LHCN-M2 (cell line): ENCODE measurements at places on chromosomes 12 and 14. TPM values are rescaled to one million over a fixed set of nuclear protein-coding genes. Genes with fewer than 3 reads are reported as not detected.

GPR65 gene
- total RNA-seq: not detected in 2 replicates

ING4 gene
- 26.3 and 40.8 TPM in 2 replicates for total RNA-seq

SMIM41 gene
- not detected in 2 replicates for total RNA-seq

PGF gene
- total RNA-seq: 82.3 and 181 TPM in 2 replicates

PLA2G1B gene
- not detected in 2 replicates for total RNA-seq

DNA sequence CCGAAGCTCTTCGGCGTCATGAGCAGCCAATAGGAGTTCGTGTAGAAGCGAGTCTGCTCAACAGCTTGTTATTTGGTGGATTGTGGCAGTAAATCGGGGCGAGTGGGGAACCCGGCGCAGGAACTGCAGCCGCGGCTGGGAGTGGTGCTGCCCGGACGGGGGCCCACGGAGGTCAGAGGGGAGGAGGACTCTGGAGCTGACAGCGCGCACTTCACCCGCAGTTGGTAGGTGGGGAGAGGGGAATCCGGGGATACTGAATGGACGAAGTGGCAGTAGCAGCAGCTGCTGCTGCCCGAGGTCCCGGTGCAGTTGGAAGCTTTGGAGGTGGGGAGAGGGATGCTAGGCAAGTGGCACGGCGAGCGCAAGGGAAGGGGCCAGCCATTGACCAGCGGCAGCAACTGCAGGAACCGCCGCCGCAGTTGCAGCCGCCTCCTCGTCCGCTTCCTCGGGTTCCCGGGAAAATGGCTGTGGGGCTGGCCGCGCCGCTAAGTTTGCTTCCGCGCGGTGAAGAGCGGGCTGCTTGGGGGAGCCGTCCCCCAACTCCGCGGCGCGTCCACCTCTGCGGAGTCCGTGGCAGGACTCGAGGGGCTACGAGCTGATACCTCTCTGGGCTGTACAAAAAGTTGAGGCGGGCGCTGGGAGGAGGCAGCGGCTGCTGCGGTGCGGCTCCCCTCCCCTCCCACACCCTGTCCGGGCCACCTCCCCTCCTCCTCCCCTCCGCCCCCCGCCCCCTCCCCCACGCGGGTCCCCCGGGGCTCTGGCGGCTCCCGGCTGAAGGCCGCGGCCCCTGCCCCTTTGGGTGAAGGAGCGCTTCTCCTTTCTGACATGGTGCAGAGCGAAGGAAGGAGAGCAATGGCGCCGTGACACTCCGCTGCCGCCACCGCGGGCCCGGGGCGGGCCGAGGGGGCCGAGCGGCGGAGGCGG lies at the start of gene ARID4A:
Gene ARID4A, plus strand, starts transcription at position 79 of the 924 bp plus-strand sequence. CDS start 1,300 bp downstream, outside the sequence.
- no peak for DNase-seq

DNA sequence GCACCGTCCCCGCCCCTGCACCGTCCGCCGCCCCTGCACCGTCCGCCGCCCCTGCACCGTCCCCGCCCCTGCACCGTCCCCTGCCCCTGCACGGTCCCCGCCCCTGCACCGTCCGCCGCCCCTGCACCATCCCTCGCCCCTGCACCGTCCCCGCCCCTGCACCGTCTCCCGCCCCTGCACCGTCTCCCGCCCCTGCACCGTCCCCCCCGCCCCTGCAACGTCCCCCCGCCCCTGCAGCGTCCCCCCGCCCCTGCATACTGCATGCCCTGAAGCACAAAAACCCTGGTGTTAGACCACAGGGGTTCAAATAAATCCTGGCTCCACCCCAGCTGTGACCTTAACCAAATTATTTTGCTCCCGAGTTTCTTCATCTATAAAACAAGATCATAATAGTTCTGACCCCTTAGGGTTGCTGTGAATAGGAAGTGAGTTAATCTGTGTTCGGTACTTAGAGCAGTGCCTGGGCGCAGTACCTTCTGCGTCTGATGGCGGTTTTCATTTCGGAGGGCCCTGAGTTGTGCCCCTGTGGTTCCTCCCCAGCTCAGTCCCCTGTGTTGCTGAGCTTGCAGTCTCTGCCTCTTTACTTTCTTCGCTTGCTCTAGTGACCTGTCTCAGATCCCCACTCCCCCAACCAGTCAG lies 38.1 kb downstream of the ESRRB start:
- no peak for DNase-seq

DNA sequence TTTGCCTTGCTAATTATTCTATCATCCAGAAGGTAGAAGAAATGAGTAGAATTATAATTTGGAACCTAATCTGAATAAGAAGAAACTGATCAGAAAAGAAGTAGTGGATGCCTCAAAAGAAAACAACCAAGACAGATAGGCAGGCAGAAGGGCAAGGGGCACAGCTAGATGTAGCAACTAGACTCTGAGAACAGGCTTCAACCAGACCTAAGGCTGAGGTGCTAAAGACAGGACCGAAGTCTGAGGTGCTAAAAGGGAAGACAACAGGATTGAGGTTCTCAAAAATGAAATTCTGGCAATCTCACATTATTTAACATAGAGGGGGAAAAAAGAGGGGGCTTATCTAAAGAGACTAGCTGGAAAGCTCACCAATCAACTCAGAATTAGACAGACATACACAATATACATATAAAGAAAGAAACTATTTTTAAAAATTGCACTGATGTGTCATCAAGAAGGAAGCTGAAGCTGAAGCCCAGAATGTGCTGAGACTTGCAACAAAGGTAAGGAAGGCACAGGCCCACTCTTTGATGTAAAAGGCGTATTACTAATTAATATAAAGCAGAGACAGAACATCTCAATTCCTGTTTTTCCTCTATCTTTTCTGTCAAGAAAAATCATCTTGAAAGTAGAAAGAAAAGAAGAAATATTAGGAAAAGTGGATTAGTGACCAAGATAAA lies 43.8 kb upstream of the CSRNP2 start:
- DNase-seq: no peak

GRCh38 chr12:121795034-121795968 lies 1.8 kb upstream of the RHOF start:
- peak; percentile 79 for DNase-seq

- DNase-seq: no peak
Measured at GRCh38 chr12:42208574-42208973, 29.5 kb downstream of the YAF2 start.

DNA sequence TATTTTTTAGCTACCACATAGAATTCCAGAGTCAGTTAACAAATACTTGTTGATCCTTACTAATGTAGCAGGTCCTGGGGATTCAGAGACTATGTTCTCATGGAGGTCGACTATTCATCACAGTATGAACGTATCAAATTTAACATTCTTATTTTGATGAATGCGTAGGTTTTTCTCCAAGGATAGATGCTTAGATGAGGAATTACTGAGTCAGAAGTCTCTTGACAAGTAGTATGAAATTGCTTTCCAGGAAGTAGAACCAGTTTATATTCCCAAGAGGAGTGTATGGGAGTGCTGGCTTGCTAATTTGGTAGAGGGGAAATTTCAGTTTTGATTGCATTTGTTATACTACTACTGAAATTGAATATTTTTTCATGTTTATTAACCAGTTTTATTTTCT lies 42.8 kb upstream of the CRADD start:
- DNase-seq: peak; percentile 86

DNA sequence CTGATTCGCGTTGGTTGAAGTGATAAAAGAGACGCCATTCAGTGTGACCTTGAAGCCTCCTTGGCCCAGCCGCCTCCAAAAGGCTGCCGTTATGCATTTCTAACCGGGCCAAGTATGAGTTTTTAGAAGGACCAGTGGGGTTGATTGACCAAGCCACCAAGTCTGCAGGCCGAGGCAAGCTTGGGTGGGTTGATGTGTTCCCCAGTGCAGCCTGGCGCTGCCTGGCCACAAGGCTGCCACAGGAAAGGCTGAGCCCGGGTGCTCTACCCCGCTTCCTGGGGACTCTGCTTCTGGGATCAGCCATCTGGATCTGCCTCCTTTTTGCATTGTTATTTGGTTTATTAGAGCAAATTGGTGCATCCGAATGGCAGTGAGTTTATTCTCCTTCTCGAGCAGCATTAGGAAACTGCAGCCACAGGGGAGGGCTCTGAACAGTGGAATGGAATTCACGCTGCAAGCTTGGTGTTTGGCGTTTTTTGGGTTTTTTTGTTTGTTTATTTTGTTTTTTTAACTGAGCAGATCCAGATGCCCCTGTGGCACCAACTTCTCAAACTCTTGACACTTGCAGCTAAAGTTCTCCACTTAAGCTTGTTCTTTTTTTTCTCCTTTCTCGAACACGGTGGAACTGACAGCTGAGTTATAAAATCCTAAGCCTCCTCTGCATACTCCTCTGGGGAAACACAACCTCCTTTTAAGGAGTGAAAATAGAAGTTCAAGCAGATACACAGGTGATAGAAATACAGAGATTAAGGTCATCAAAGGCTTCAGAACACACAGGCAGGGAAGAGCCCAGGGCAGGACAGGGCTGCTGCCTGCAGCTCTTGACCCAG lies 145.4 kb upstream of the FKBP4 start:
- DNase-seq: no peak

DNA sequence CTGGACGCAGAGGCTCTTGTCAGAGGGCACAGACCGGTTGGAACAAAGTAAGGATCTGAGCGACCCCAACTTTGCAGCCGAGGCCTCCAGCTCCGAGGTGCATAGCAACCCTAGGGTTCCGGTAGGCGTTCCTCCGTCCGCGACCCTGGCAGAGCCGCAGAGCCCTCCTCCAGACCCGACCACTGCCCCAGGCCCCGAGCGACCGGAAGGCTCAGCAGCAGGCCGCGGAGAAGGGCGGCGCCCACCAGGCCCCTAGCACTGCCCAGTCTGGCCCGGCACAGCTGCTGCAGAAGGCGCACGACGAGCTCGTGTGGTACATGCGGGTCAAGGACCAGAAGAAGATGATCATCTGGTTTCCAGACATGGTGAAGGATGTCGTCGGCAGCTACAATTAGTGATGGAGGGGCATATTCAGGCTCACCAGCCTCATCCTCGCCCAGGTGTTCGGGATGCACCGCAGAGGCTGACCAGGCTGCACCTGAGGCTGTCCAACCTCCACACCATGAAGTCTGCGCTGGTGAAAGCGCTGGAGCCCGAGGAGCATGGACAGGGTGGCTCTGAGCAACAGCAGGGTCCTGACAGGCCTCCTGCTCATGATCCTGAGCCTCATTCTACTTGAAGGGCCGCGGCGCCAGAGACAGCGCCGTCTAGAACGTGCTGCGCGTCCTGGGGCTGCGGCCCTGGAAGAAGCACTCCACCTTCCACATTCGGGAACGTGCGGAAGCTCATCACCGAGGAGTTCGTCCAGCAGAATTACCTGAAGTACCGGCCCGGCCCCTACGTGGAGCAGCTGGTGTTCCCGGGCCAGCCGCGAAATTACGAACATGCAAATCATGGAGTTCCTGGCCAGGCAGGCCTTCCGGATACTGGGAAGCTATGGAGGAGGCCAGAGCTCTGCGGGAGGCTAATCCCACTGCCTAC lies 24.5 kb downstream of the CAPS2 start:
- no peak for DNase-seq

GRCh38 chr14:33840797-33841196 lies 110.1 kb downstream of the EGLN3 start:
- DNase-seq: no peak

DNA sequence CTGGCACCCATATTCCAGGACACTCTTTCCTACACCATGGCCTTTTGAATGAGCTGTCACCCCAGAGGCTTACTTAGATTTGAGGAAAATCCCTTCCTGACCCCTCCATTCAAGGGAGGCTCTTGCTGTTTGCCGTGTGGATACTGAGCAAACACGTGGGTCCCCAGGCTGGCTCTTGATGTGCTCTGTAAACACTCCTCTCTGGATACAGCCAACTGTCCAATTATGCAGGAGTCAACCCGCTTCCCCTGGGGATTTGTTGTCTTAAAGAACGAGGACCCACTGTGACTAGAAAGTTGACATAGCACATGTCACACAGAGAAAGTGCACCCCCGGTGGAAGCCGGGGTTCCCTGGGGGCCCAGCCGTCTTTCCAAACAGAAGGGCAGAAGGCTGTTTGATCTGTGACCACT lies 75.8 kb upstream of the CEP83 start:
- DNase-seq: no peak

DNA sequence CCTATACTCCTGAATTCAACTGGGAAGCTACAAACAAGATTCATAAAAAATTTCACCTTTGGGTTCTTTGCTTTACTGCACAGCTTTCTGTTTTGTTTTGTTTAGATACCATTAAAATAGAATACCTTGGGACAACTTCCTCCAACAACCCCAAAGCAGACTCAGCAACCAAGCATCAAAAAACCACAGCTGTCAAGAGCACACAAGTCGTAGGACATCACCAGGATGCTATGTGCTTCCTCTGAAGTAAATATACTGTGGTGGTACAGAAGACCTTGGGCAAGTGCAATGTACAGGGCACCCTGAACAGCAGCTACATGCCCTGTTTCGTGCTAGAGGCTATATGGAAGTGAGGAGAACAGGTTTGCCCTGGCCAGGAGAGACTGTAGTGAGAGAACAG lies 359.3 kb downstream of the BCL11B start:
- DNase-seq: no peak

DNA sequence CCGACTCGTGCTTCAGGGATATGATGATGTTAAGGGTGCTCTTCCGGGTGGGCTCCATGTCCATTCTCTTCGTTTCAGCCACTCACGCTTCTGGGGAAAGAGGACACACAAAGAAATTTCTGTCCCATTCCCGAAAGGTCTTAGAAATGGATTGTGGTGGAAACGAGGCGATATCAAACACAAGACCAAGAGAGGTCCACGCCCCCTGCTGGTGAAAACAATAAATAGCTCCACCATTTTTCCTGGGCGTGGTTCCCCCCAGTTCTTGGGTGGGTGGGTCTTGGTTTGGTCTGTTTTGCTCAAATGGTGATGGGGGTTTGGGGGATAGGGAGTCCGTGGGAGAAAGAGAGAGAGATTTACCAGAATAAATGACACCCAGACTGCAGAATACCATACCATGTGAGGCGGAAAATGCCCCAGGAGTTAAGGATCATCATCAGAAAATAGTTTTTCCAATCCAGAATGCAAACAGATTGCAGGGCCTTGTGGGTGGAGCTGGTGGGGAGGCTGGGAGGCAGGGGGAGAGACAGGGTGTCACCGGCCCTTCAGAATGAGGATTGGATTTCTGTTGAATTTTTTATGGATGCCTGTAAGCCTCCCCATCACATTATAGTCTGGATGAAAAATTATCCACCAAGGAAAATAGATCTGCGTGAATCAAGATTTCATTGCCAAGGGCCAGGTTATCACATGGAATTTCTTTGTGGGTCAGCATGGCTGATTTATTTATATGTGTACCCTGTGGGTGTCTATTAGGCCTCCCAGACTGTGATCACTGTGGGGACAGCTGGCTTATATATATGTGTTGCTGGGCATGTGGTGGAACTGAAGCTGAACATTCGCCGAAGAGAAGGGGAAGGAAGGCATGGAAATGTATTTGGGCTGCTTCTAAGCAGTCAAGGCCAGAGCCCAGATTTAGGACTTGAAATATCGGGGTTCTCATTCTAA lies 55.8 kb downstream of the SRRM4 start:
- DNase-seq: peak; percentile 1

DNA sequence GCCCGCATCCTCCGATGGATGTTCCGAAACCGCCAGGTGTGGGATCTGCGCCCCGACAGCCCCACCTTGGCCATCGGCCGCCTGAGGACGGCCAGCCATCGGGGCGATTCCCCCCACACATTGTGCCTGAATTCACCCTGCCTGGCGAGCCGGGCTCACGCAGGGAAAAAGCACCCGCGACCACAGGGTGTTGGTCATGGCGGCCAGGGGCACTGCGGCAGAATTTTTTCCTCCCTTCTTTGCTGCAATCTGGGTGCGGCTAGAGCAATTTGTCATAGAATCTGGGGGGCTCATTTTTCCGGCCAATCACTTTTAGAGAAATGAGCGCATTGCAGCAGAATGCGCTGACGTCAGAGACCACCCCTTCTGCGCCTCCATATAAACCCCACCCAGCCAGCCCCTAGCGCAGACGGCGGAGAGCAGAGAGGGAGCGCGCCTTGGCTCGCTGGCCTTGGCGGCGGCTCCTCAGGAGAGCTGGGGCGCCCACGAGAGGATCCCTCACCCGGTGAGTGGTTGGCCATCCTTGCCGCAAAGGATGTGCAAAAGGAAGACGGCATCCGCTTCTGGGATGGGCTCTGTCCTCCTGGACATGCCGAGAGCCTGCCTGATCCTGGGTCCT lies at the start of gene MEG3:
Gene MEG3, plus strand, starts transcription at position 406 of the 619 bp plus-strand sequence.
- peak; percentile 75 for DNase-seq
